A549 (cell line): ENCODE measurements at places on chromosomes 5 and 9.

GRCh38 chr9:85117831-85118230 lies 448.3 kb downstream of the NTRK2 start:
- peak; percentile 11 for DNase-seq

DNA sequence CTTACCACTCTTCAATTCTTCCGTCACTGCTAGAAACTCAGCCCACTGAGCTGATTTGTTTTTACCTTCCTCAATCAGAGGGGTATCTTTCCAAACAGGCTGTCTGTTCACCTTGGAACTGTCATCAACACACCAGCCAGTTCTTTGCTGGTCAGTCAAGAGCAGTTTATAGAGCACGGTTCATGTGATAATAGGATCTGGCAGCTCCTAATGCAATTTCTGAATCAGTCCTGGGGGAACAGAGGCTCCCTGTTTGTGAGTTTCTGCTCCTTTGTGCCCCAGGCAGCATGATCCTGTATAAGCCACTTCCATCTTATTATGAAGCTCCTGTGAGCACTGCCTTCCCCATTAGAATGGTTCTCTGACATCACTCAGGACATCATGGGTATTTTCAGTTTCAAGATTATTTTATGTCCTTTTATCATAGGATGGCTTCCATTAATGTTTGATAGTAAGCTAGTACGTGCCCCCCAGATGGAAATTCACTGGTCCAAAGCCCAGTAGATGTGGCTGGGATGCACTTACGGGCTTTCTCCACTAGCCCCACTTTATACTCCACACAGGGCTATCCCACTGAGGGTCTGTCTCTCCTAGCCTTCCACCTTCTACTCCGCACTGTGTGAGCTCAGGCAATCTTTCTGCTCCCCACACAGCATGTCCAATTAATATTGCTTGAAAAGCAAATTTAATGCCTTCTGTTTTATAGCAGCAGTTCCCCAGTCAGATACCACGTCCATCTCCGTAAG lies 85.5 kb upstream of the SPIN1 start:
- no peak for DNase-seq

- peak; percentile 80 for DNase-seq
Measured at GRCh38 chr5:134252671-134253070, 26.8 kb upstream of the PPP2CA start.

GRCh38 chr9:125558453-125559092 lies 148.4 kb downstream of the MAPKAP1 start:
- peak; percentile 74 for DNase-seq

- no peak for DNase-seq
Measured at GRCh38 chr9:20592673-20593072, 29.6 kb downstream of the MLLT3 start.

- DNase-seq: no peak
Measured at GRCh38 chr5:131282235-131282634, 18.4 kb downstream of the CDC42SE2 start.
